ENCODE measurements at places on chromosomes 12 and 14. TPM values are rescaled to one million over a fixed set of nuclear protein-coding genes. Genes with fewer than 3 reads are reported as not detected.

Gene PLA2G1B
- not detected for total RNA-seq

Gene CCDC175
- total RNA-seq = not detected

Gene BMP4
- 13.6 TPM for total RNA-seq

Gene PAX9
- total RNA-seq = not detected

Gene SMCO3
- not detected for total RNA-seq

Gene NEDD1
- 19.2 TPM for total RNA-seq

Gene PMEL
- total RNA-seq = 11.3 TPM

Gene OLR1
- 0.11 TPM for total RNA-seq

Gene COX14
- 43.9 TPM for total RNA-seq

Gene CCDC197
- not detected for total RNA-seq

Gene COX8C
- total RNA-seq = not detected

Gene IKZF4
- 9.7 TPM for total RNA-seq

DNA sequence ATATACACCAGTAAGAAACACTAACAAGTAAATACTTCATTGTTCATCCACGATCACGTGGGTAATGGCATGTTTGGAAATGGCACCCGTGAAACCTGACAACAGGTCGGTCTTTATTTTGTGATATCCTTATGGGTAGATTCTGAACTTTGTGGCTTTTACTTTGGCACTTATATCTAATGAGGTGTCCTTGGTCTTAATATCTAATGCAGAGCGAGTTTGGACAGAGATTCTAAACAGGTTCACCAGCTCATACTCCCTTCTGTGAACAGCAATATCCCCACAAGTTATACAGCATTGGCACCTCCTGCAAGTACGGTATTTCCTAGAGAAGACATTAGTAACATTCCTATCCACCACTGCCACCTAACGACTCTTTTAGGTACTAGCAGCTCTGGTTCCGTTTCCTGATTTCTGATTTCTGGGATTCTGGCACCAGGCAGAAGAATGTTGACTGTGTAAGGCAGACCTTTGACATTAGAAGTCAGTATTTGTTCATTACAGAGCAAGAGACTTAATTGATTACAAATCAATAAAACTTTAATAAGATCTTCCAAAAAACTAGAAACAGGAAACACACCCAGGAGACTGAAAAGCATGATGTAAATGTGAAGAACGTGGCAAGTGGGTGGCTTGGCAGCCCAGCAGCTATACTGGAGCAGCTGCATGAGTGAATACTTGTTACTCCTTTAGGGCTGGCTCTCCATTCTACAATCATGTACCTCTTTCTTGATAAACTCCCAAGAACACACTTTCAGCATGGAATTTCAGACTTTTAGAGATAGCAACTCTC, 2.5 kb downstream of the ANG start:
- peak; percentile 81 for DNase-seq

- DNase-seq = no peak
Measured at GRCh38 chr14:53529519-53529918, 376.4 kb upstream of the DDHD1 start.

DNA sequence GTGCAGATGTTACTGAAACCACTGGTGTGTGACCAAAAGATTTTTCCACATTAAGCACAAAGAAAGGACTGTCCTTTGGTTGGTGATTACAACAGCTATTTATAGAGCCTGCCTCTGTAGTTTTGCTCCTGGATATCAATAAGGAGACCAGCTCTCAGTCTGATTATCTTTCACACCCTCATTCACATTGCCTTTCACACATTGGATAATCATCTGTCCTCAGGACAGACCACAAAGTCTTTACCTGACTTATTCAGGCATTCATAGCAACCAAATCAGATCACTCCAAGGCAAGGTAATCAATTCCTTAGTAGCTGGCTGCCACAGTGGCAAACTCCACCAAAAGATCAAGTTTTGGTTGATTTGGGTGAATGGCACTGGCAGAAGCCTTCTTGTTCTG, 59.6 kb upstream of the CPSF6 start:
- no peak for DNase-seq

DNA sequence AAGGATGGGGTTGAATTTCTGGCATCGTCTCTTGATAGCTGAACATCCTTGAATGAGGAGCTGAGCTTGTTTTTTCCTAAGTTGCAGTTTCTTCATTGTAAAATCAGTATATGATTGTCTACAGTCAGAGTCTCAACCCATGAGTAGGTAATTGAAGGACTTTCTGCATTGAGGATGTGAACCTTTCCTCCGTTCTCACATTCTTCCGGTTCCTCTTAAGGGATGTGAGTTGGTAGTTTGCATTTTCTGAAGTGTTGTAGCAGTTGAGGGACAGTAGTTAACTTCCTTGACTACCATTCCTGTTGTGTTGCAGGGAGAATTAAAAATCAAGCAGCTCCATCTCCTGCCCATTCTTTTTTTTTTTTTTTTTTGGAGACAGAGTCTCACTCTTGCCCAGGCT, 19.1 kb downstream of the TPCN1 start:
- DNase-seq = no peak

- no peak for DNase-seq
Measured at GRCh38 chr12:52419656-52420055, 13.5 kb upstream of the KRT82 start.

- no peak for DNase-seq
Measured at GRCh38 chr12:18432206-18432605, 170.9 kb downstream of the PIK3C2G start.

DNA sequence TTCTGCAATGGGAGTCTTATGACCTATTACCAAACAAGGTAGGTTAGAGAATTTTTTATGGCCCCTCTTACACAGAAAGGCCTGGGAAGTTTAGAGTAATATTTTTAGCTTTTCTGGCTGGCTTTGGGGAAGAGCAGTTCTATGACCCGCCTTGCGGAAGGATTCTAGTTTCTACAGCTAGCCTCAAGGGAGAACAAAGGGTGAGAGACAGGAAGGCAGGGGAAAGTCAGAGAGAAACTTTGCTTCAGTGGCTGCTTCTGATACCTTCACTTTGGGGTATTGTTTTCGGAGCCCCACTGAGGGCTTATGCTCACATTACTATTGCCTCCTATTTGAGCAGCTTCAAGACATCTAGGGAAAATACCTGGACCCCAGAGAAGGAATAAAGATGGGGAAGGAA, 80.7 kb upstream of the NUDT4 start:
- no peak for DNase-seq

DNA sequence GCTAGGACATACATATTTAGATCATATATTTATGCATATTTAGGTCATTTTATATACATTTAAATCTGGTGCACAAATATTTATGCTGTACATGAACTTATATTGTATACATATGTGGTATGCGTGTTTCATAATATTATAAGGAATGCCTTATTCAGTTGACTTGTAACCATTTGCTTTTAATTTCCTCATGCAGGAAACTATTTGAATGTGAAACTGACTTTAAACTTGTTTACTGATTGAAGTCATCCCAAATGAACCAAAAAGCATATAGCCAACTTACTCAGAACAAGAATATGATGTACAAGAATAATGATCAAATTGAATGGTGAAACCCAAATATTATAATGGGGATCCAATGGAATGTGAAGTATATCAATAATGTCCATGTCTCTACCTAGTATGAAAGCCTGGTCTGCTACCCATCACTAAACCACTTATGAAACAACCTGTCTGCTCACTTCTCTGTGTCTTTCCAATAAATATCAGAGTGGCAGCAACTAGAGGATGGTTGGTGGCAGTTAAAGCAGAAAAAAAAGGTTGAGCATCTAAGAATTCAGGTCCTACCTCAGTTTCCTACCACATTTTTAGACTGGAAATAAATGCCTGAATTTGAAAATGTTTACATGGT, 38.3 kb downstream of the RPS6KA5 start:
- DNase-seq = no peak

DNA sequence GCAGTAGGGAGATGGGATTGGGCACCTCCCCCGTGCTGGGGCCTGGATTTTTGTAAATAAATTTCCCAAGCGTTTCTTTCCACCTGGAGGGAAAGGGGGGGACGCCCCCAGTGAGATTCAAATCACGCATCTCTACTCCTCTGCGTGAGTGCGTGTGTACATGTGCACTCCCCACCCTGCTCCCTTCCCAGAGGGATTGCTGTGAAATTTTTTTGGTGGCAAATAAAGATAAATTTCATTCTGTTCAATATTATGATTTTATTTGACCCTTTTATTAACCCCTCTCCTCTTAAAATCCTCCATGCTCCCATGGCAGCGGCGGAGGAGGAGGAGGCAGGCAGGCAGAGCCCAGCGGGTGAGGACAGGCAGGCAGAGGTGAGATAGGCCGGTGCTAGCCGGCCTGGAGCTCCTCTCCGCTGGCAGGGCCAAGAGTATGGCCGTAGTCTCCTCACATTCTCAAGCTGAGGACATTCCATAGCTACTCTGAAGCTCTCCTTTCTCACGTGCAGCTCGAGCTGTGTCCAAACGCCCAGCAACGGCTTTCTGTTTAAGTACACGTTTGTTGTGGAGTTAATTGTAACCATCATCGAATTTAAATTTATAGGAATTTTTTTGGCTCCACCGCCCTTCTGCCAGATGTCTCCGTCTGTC, 1.5 kb upstream of the HOTAIR start:
- DNase-seq = no peak

GRCh38 chr12:8554451-8555195, 13.9 kb upstream of the CLEC4E start:
- DNase-seq = peak; percentile 39

DNA sequence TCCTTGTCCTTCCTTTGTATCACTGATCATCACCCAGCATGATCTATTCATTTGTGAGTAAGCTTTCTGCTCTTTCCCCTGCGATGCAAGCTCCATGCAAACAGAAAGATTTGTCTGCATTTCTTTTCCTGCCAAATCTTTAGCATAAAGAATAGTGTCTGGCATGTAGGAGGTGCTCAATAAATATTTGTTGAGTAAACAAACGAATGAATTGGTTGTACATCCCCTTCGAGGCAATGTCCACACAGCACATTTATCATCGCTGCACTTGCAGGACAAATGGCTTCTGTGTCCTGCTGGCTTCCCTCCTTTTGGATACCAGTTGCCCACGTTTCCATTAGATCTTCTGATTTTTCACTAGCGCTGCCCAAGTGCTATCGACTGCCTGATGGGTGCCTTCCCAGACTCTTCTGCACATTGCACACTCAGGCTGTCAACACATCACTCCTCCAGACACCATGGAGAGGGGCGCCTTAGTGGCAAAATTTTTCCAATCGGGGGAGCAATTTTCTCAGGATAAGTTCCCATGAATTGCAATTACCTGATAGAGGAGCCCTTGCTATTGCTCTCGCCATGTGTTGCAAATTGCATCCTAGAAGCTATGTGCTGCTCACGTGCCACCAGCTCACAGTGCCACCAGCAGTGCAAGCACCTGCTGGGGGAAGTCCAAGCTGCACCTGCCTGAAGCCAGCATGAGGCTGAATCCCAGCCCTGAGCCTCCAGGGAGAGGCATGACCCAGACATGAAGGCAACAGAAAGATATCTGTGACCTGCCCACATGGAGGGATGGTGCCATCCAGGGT, 206.6 kb downstream of the KIF26A start:
- DNase-seq = no peak

DNA sequence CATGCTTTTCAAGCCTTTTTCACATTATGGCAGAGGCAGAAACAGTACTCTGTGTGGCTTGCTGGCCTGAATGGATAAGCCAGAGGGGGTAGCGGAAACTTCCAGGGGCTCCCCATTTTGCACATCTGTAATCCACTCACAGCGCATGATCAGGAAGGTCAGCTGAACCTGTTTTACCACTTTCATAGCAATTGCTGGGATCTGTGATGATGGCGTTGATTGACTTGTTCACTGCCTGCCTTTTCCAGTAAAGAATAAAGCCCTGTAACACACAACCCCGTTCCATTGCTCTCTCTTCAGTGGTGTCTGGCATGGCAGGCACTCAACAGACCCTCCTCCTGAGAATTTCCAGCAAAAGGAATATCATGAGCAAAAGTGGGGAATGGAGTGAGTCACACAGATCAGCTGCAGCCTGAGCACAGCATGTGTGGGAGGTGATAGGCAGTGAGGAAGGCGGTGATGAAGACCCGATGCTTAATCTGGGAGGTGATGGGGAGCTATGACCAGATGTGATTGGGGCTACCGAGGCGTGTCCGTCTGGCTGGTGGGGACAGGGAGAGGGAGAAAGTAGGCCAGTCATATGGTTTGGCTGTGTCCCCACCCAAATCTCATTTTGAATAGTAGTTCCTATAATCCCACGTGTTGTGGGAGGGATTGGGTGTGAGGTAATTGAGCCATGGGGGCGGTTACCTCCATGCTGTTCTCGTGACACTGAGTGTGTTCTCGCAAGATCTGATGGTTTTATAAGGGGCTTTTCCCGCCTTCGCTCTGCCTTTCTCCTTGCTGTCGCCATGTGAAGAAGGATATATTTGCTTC, 44.7 kb upstream of the CHST11 start:
- peak; percentile 50 for DNase-seq

GRCh38 chr12:64678248-64678647, 68.0 kb downstream of the RASSF3 start:
- DNase-seq = no peak

GRCh38 chr12:102896067-102896466, 21.0 kb downstream of the PAH start:
- DNase-seq = no peak

GRCh38 chr12:25056486-25057130, 107.7 kb upstream of the BCAT1 start:
- no peak for DNase-seq

DNA sequence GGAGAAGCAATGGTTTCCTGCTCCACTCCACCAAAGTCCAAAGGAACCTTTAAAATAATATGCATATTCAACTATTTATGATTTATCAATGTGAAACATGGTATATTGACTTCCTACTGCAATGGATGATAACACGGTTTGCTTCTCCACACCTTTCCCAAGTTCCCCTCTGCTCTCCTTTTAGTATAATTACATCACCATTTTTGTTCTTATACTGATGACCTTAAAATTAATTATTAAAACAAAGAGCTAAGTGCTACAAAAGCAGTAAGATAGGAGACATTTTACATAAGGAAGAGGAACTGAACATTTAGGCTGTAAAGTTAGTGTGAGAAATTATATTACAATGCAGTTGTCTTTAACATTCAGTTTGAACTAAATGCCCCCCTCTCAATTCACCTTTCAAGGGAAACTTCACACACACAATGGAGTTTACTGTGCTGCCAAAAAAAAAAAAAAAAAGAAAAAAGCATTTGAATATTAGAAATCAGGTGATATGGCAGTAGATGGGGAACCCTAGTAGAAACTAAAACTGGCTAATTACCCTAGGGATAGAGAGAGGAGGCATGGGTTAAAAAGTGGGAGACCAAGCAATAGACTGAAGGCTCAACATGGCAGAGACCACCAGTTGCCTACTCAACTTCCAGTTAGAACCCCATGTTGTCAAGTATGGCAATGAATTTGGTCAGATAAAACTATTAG, 37.1 kb upstream of the STK38L start:
- no peak for DNase-seq
